ENCODE measurements at places on chromosomes 2 and 18.

DNA sequence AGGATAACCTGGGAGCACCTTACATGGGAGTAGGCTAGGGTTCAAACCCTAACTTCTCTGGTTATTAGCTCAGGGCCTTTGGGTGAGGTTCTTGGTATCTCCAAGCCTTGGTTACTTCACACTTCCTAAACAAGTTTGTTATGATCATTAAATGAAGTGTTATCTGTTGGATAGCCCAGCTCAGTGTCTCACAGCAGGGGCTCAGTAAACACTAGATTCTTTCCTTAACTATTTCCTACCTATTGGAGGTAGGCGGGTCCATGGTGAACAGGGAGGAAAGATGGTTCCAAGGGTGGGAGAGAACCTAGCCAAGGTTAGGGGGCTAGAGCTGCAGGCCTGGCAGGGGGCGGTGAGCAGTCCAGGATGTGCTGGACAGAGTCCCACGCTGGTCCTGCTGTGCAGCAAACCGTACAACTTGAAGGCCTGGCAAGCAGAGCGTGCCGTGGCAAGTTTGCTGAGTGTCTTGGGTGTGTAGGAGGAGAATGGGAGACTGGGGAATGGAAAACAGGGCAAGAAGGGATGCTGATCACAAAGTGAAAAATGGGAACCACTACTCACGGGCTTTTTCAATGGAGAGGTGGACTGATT lies 259.1 kb downstream of the PRKCE start:
- DNase-seq = no peak

GRCh38 chr2:240619506-240620148 lies 5.7 kb upstream of the GPR35 start:
- DNase-seq = no peak

- DNase-seq = no peak
Observed at GRCh38 chr2:239202343-239202742, 198.5 kb downstream of the HDAC4 start.

GRCh38 chr18:10846657-10847407 lies 302.5 kb downstream of the PIEZO2 start:
- no peak for DNase-seq

DNA sequence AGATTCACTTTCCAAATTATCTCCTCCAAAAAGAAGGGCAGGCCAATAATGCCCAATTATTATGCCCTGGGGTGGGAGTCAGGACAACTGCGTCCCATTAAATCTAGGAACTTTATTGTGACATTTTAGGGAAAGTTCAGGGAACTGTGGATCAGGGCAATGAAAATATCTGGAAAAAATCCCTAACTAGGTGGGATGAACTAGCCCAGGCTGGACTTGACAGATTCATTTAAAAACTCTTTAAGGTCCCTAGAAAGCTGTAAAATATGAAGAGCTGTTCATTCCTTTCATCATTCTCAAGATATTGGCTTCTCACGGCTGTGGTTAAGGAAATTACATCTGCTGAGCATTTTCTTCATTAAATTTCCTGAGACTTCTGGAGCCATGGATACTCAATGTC lies 8.2 kb downstream of the CREG2 start:
- DNase-seq = no peak

GRCh38 chr2:241116606-241117560 lies 14.8 kb upstream of the MTERF4 start:
- no peak for DNase-seq

DNA sequence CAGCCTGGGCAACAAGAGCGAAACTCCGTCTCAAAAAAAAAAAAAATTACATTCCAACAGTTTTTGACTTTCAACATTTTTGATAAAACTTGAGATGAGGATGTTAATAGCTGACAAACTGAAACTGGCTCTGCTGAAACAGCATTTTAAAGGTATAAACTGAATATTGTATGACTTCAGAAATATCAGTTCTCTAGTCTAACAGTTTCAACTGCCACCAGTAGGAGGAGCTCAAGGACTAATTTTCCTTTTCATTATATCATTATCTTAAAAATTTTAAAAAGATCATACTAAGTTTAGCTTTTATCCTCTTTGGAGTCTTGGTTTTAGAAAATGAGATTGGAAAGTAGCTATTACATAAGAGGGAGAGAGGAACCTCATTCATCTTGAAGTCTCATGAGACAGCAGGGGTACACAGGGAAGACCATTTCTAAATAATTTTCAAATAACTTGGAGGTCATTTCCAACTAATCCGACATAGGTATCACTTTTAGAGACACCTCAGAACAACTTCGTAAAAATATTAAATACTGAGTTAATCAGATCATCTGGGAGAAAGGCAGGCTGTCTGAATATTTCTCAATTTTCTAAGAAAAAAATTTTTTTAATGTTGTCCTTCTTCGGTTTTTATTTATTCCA lies 37.6 kb upstream of the MCM6 start:
- DNase-seq = peak; percentile 42

- no peak for DNase-seq
Observed at GRCh38 chr18:12291161-12291560, 16.9 kb upstream of the TUBB6 start.

- no peak for DNase-seq
Observed at GRCh38 chr2:46378616-46379015, 81.4 kb downstream of the EPAS1 start.

DNA sequence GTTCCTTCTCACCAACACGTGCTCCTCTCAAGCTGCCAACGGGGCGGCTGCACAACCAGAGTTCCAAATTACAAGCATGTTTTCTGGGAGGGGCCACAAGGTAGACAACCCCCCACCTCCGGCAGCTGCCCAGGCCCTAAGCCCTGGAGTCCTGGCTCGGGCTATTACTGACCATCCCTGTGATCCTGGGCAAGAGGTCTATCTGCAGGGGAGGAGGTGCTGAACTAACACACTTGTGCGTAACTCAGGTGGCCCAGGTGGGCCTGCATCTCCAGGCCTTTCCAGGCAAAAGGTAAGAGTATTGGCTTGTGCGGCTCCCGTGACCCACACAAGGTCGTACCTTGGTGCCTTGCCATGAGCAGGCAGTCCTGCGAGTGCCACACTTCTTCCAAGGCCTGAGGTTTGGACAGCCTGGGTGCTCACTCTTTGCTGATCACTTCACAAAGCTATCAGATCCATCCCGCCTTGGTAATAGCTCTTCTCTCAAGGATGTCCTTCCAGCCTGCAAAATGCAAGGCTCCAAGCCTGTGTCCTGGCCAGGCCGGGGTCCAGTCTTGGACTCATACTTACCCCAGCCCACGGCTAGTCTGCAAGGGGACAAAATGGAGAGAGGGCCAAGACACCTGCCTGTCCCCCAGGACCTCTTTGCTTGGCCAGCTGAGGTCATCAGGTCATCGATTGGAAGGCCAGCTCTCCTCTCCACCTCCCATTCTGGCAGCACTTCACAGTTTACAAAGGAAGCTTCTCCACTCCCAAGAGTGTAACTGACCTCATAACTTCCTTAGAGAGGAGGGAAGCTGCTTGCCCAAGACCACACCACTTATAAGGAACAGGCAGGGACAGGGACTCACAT lies 33.9 kb downstream of the ADRA2B start:
- no peak for DNase-seq

DNA sequence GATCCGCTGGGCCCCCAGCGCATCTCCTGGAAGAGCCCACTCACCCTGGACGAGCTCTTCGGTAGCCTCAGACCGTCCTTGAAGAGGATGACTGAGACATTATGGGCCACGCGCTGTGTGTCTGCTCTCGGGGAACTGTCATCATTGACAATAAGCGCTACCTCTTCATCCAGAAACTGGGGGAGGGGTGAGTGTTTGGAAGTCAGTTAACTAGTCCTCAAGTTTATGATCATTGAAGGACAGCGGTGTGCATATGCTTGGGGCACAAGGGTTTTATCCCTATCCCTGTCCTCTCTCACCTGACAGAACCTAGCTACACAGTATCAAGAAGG lies 586 bp downstream of the STK16 start:
- no peak for DNase-seq

GRCh38 chr2:173929441-173929840 lies 35.7 kb downstream of the SP3 start:
- DNase-seq = no peak

- no peak for DNase-seq
Observed at GRCh38 chr2:206108713-206109112, 22.7 kb upstream of the INO80D start.

DNA sequence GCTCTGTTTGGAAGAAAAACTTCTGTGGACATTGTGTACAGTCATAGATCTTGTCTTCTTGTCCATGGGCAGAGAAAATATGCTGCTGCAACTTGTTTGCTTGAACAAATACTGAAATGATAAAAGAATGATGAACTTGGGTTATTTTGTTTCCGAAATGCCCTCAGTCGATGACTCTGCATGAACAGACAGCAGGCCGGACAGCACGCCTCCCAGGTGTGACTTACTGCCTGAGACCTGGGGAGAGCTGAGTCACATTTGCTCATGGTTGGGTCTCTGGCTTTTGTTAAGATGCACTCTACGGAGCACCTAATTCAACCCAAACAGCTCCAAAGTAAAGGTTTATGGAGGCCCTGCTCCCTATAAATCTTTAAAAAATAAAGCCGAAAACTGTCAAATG lies 262.5 kb downstream of the ZNF521 start:
- peak; percentile 26 for DNase-seq

- no peak for DNase-seq
Observed at GRCh38 chr2:233319256-233319655, 11.6 kb downstream of the SAG start.

- DNase-seq = no peak
Observed at GRCh38 chr2:10834068-10834655, 21.6 kb upstream of the PDIA6 start.

- DNase-seq = peak; percentile 46
Observed at GRCh38 chr18:38895560-38895959, 1330.0 kb upstream of the CELF4 start.

- no peak for DNase-seq
Observed at GRCh38 chr18:9735238-9735637, 27.1 kb downstream of the RAB31 start.

DNA sequence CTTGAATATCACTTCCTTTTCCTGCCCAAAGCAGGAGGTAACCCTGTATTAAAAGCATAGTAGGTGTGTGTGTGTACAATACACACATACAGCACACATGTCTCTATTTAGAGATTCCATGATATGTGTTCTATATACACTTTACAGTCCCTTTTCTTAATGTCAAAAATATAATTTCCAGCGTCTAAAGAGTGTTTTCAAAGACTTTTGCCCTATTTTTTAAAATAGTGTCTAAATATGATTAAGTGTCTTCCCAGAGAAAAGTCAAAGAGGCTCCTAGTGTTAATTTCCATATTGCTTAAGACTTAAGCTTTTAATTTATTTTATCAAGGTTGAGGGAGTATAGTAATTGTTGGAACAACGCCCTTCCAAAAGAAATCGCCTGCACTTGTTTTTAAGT lies 420.3 kb upstream of the POU3F3 start:
- DNase-seq = no peak

DNA sequence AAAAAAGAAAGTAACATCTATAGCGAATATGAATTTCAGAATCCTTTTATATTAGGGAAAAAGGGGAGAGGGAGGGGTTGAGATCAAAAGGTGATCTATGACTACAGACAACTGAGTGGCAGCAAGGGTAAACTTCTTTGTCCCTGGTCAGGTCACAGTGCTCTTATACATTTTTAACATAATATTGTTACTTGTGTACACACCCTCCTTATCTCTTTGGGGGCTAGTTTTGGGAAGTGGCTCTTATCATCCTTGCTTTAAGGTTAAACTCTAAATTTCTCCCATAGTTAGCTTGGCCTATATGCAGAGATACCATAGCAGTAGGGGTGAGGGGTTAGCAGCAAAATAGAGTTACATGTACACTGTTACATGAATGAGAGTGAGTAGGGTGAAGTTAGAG lies 31.6 kb upstream of the ATG16L1 start:
- DNase-seq = no peak

DNA sequence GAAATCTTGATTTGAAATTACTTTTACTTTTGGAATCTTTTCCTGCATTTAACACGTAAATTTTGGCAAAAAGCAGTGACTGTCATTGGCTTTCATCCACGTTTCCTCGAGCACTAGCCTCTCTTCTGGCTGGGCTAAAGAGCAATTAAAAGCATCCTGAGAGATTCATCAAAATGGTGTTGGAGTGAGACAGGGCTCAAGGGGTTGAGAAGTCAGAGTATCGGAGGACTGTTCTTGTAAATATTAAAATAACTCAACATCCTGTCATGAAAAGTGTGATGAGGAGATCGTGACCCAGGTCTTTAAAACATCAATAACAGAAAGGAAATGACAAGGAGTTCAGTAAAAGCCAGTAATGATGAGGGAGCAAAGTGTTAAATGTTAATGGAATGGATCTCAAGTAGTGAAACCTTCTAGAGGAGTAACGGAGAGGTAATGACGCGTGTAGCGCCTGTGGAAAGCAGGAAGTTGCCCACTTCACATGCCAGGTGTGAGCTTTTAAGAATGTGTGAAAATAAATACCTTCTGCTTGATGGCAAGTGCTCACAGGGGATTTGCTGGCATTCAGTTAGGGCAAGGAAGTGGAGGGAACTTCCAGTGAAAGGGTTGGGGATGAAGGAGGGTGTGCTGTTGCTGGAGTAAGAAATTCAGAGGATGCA lies 754.4 kb downstream of the ADCYAP1 start:
- DNase-seq = no peak

GRCh38 chr2:180823546-180824141 lies 156.8 kb upstream of the UBE2E3 start:
- DNase-seq = no peak

GRCh38 chr2:236434593-236434992 lies 135.0 kb upstream of the ACKR3 start:
- DNase-seq = no peak

GRCh38 chr2:71952572-71953188 lies 195.0 kb downstream of the CYP26B1 start:
- peak; percentile 30 for DNase-seq

- no peak for DNase-seq
Observed at GRCh38 chr2:121178730-121179129, 106.3 kb downstream of the TFCP2L1 start.

DNA sequence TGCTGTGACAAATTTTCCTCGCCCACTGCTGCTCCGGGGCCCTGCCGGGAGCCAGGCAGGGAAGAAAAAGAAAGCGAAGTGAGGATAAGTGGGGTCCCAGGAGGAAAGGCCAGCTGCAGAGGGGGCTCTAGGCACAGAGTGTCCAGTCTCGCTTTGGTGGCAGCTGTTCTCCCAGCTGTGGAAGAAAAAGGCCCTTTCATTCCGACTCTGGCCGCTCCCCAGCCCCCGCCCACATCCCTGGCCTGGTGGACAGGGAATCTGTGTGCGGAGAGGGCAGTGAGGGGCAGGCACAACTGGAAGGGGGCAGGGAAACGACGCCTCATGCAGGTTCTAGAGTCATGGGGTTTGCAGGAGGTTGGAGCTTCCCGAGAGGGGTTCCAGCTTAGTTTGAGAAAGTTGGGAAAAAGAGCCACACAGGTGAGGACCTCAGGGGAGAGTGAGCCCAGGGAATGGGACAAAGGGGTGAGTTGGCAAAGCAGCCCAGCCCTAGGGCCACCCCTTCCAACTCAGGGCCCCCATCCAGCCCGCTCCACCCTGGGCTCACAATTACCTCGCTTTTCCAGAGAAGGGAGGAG lies 1.8 kb downstream of the RTKN start:
- DNase-seq = peak; percentile 89

GRCh38 chr2:85476624-85477023 lies 58.1 kb downstream of the SH2D6 start:
- no peak for DNase-seq

GRCh38 chr18:49721981-49722380 lies 91.4 kb downstream of the ACAA2 start:
- no peak for DNase-seq

GRCh38 chr18:6059551-6059950 lies 164.2 kb upstream of the TMEM200C start:
- DNase-seq = no peak

Measured in umbilical cord (tissue), 2 donors.